Stimulated activated CD8-positive, alpha-beta memory T cell treated with anti-CD3 and anti-CD28 coated beads, Interleukin-12 subunit alpha, Interleukin-12 subunit beta, amount 100 ng/mL, for 4 hours (primary cell): ENCODE measurements at places on chromosomes 3 and 15.

- no peak for DNase-seq
These were observed 276.7 kb downstream of the NFKBIZ start for GRCh38 chr3:102125994-102126368.

DNA sequence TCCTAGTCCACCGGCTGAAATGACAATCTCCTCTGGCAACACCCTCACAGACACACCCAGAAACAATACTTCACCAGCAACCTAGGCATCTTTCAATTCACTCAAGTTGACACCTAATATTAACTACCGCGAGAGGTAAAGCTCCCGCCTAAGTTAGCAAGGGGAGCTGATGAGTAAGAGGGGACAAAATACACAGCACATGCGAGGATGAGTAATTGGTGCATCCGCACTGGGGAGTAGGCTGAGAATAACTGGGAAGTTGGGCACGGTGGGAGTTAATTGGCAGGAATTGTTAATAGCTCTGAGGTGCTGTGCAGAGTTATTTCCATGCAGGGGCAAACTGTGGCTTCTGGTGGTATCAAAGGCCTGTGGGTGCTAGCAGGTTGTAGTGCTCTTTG lies 14.5 kb upstream of the PLD1 start:
- DNase-seq = no peak

DNA sequence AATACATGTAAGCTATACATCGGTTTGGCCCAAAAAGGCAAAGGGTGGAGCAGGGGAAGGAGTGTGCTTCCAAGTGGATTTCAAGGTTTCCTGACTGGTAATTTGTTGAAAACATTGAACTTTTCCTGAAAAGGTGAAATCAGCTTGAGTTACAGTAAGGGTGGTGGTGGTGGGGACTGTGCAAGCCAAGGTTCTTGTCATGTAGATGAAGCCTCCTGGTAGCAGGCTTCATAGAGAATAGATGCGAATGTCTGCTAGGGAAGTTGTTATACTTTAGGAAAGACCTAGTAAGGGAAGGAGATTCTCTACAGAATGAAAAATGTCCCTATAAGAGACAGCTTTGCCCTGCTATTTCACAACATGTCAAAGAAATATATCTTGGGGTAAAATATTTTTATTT lies 528.2 kb upstream of the CBLB start:
- no peak for DNase-seq

GRCh38 chr3:53841296-53841695 lies 4.9 kb downstream of the CHDH start:
- no peak for DNase-seq

DNA sequence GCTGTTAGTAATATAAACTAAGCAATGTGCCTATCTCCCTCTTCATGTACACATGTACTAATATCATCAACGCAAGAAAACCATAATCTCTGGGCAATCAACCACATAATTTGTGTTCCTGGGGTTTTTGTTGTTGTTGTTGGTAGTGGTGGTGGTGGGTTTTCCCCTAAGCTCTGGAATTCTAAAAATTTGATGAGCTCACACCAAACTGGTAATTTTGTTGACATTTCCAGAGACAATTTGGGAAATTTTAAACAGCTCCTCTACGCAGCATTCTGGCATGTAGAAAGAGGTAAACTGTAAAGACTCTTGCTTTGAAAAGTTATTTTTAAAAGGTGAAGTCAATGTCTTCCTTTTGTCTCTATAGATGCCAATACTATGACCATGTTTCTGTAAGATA lies 126.7 kb downstream of the IGSF11 start:
- DNase-seq = no peak

GRCh38 chr3:172323894-172324610 lies 124.2 kb downstream of the GHSR start:
- no peak for DNase-seq

DNA sequence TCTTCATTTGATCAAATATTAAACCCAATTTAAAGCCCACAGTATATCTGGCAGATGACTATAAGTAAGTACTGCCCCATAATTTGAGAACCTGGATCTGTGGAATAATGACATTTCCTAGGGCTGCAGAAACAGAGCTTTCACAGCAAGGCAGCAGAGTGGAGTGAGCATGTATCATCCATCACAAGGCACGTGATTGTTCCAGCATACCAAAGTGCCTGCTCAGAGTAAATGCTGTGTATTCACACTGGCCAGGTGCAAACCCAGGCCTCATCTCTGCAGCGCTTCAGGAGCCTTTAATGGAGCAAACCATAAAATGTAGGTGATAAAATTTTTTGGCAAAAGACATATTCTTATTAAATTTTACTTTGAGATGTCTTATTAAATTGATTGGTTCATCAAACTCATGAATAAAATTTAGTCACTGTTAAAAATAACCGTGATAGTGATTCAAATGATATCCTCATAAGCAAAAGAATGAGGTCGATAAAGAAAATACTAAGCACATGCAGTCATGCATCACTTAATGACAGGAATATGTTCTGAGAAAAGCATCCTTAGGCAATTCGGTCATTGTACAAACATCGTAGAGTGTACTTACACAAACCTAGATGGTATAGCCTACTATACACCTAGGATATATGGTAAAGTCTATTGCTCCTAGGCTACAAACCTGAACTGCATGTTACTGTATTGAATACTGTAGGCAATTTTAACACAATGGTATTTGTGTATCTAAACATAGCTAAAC lies 99.3 kb upstream of the SLC24A5 start:
- DNase-seq = no peak

GRCh38 chr3:193301433-193301832 lies 60.4 kb downstream of the PLAAT1 start:
- no peak for DNase-seq

GRCh38 chr15:65355173-65355987 lies 22.4 kb downstream of the IGDCC3 start:
- DNase-seq = no peak

DNA sequence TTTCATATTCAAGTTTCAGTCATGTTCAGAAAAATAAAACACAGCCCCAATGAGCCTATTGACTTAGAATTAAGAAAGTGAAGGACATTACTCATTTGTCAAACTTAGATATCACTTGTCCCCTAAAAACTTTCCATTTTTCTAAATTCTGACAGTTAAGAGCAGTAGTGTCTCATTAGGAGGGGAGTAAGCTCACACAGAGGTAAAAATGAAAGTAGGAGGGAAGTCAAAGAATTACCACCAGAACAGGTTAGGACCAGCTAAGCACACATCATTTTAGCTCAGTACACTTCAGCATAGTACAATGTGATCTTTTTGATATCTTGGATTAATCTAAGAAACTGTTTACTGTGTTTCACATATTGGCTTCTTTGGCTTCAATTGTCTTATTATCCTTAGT lies 64.3 kb downstream of the OSTN start:
- no peak for DNase-seq

- no peak for DNase-seq
These were observed 12.8 kb downstream of the LACTB start for GRCh38 chr15:63134245-63134985.

GRCh38 chr3:56291244-56291680 lies 177.0 kb downstream of the ERC2 start:
- no peak for DNase-seq

DNA sequence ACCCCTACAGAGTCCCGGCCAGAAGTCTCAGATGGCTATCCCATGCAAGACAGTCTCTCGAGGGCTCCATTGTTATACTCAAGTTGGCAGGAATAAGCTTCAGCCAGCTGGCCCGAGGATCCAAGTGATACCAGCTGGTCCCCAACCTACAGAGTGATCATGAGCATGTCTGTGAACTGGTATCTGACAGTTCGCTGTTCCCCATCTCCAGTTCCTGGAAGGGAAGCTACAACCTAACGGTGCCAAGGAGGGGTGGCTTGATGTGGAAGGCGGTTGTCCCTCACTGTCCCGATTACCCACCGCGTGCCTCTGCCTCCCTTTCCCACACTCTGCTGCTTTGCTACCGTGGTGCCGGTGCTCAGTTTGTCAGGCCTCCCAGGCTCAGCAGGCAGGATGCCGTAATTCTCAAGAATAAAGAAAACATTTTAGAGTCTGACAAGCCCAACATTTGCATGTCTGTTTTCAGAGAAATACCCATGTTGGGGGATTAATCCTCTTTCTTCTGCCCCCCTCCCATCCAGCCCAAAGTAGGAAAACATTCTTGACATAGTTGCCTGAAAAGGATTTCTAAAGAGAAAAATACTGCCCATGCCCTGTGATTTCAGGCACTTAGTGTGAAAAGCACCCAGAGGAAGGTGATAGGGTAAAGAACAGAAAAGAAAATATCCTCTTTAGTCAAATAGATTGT lies 49.4 kb upstream of the HES1 start:
- DNase-seq = no peak

DNA sequence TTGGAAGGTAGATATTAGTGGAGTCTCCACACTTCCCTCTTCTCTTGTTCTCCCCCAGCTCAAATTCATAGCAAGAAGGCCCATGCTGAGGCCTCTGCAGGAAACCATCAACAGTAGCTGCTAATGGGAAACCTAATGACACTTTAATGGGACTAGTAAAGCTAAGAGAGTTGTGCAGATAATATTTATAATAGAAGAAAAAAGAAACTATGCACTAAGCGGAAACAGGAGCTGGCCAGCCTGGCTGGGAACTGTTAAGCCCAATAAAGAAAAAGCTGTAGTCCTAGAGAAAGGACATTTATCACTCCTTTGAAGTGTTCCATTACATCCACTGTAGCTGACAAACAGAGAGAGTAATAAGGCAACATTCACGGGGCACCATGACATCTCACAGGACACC lies 229.6 kb downstream of the IGSF11 start:
- no peak for DNase-seq

- DNase-seq = no peak
These were observed 60.2 kb downstream of the SLTM start for GRCh38 chr15:58873267-58873666.

DNA sequence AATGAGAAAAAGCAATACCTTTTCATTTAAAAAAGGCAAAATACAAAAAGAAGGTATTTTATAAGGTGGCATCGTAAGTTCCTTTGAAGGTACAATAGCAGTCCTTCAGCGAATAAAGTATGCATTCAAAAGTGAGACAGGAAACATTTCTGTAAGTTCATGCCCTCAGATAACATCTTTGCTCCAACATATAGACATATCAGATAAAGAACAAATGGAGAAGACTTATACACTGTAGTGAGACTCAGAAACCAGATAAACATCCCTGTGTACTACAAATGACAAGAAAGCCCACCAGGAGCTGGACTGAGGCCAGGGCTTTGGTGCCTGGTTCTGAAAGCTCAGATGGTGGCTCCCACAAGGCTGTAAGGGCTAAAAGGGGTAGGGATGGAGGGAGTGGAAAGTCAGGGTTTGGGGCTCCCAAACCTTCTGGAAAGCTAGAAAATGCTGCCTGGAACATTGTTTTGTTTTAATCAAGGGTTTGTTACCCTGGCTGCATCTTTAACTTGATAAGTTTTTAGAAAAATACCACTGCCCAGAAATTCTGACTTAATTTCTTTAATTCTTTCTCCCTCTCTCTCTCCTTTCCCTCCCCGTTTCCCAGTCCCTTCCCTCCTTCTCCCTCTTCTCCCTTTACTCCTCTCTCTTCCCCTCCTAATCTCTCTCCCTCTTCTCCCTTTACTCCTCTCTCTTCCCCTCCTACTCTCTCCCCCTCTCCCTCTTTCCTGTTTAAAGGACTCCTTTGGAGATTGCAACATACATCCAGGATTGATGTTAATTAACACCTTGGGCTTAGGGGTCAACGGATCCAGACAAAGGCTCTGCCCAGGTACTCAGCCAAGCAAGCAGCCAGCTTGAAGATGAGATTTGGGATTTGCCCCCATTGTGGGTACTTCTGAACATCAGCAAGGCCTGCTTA lies 126.1 kb downstream of the AQP9 start:
- no peak for DNase-seq

DNA sequence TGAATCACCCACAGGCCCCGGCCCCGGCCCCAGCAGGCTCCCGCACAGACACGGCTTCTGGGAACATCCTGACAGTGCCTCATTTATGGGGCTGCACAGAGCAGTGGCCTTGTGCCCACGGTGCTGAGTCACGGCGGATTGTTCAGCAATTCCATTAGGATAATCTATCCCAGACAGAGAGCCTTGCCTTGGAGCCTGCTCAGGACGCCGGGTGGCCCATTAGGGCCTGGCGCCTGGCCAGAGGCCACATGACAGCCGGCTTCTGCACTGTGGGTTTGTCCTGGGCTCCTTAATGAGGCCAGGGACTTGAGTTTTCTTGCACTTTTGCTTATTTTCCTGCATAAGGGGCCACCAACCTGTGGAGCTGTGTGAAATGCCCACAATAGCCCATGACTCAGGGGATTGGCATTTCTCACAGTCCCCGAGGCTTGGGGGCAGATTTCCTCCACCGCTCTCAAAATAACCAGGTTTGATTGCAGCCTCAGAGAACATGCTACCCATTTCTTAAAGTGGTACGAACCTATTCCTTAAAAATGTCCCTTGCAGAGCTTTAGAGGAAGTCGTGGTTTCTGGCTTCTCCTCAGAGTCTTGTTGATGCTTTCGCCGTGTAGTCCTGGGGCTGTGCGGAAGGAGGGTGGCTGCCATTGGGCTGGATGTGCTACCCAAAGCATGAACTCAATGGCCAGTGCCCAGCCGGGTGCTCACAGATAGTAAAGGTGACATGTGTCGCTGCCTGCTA lies 19.0 kb downstream of the SYNM start:
- DNase-seq = no peak

DNA sequence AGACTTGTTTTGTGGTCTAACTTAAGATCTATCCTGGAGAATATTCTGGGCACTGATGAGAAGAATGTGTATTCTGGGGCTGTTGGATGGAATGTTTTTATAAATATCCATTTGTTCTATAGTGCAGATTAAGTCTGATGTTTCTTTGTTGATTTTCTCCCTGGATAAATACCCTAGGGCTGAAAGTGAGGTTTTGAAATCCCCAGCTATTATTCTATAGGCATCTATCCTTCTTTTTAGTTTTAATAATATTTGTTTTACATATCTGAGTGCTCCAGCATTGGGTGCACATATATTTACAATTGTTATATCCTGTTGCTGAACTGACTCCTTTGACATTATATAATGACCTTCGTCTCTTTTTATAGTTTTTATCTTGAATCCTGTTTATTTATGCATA lies 42.9 kb downstream of the GALK2 start:
- no peak for DNase-seq

DNA sequence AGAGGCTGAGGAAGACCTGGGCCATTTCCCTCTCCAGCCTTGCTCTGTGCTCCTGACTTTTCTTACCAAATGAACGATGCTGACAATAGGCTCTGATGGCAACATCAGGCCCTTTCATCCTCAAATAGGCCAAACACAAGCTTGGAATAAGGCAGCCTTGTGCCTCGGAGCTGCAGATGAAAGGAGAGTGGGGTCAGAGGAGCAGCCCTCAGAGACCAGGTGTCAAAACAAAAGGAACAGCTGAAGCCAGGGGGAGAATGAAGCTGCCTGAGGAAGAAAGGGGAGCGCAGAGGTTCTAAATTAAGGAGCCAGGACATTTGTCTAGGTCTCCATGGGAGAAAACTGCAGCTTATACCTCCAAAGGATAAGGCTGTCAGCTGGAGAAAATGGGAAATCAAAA lies 5.1 kb downstream of the BFSP2 start:
- no peak for DNase-seq

DNA sequence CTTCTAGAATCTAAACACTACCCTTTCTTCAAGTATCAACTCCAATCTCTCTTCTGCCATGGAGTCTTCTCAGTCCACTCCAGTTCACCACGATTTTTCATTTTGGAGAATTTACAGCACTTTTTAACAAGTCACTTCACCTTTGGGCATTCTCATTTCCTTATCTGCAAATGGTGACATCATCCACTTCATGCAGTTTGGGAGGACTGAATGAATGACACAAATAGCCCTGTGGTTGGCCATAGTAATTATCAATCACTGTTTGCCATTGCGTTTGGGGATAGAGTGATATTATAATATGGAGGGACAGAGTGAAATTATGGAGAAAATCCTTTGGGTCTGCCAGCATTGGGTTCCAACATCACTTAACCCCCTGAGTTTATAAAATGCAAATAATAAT lies 38.0 kb upstream of the TM4SF1 start:
- DNase-seq = no peak

GRCh38 chr3:15861163-15861562 lies 63.4 kb upstream of the ANKRD28 start:
- no peak for DNase-seq
